ENCODE measurements at places on chromosomes 11 and 22.
A peak's percentile ranks its signal among the peaks of the same experiment; 100 is the strongest.

GRCh38 chr11:110289472-110289871 is 6.9 kb downstream of the RDX start:
- DNase-seq = no peak

DNA sequence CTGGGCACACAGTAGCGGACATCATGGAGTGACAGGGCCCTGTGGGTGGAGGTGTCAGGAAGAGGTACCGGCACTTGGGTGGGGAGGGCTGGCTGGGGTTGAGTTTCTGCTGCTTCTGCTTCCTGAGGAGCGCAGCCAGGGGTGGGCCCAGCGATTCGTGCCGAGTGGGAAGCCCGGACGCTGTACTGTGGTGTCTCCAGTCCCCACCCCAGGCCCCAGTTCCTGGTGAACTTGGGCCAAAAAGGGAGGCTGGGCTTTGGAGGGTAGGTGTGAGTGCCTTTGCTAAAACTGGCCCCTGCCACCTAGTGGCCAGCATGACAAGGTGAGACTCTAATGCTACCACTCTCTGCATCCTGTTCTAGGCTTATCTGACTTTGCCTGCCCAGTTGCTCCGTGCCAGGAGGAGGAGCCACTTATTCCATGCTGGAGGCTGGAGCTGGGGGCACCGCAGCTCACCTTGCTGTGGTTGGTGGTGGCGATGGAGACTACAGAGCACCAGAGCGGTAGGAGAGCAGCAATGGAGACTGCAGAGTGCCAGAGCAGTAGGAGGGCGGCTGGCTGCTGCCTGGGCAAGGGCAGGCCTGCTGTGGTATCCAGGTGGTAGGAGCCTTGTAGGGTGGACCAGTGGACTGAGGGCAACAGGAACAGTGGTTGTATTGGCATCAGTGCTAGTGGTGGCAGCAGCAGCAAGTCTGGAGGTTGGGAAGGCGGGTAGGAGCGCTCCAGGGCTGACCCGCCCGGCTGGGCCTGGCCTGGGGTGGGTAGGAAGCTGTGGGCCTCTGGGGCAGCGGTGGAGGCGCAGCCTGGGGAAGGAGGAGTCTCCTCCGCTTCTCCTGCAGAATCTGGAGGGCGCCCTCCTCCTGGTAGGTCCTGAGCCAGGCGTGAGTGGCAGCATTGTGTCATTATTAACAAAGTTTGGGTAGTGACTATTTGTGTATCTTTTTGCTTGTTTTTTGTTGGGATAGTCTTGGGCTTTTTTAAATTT is 2.2 kb upstream of the RFPL2 start:
- DNase-seq = no peak

GRCh38 chr11:17846852-17847453 is 112.4 kb downstream of the KCNC1 start:
- no peak for DNase-seq

GRCh38 chr11:11574373-11575287 is 47.2 kb downstream of the GALNT18 start:
- DNase-seq = no peak

GRCh38 chr11:33713151-33713855 is 12.7 kb upstream of the C11orf91 start:
- no peak for DNase-seq

DNA sequence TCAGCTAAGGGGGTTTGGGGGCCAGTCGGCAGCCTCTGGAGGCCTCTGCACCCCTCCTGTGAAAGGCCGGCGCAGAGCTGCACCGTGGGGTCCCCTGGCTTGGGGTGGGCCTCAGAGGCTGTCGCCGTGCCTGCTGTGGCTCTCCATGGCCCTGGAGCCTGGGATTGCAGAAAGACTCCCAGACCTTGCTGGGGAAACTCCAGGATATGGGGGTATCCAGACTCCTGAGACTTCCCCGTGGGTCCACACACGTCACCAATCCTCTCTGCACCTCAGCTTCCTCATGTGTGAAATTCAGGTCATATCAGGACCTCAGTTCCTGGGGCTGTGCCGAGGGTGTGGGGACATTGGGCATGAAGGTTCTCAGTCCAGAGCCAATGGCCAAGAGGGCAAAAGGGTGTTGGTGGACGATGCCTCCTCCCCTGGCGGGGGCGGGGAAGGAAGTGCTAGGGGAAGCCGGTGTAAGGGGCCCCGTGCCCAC is 97.1 kb downstream of the KCNQ1 start:
- DNase-seq = peak; percentile 40

DNA sequence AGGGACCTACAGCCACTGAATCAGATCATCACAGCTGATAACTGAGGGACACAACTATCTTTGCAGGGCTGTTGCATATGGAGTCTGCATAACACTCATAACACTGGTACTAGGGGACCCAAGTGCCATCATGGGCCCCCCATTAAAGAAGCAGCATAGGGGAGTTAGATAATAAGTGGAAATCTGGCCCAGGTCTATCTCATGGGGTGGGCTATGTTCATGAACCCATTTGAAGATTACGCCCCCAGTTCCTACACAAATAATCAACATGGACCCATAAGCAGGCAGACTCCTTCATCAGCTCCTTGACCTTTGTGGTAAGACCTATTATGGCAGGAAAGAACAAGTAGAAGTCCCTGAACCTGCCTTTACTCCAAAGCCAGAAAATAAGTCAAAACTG is 48.8 kb downstream of the ASCL2 start:
- DNase-seq = no peak
